ENCODE measurements at places on chromosomes 6 and 20.

GRCh38 chr6:43172104-43173007, 1.3 kb downstream of the SRF start:
- peak; percentile 10 for DNase-seq

DNA sequence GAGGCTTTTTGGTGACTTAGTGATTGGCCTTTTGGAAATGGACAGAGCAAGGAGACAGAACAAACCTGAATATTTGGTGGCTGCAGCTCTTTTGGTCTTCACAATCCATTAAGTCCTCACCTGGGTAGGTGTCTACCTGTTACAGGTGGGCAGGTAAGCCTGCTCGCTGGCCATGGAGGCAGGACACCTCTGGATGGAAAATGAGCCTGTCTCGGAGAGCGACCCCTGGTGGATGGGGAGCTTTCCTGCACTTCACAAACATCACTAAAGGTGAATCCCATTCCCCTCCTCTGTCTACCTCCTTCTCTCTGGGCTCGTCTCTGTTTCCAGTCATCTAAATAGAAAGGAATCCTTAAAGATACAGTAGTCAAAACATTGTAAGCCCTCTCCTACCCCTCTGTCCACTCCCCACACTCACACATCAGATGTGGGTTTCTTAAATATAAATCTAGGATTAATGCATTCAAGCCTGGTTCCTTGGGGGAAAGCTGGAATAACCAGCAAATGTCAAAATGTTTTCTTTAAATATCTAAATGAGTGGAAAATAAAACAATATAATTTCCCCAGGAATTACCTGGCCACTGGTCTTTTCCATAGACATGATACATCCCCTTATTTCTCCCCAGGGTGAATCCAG, 304.9 kb downstream of the CDH26 start:
- DNase-seq, result peak; percentile 15

- peak; percentile 86 for DNase-seq
These were observed at the start of gene UCKL1 for GRCh38 chr20:63955827-63956663. TSS of gene UCKL1 (minus strand) at chr20:63956416. CDS start at chr20:63956372, 44 bp downstream.

DNA sequence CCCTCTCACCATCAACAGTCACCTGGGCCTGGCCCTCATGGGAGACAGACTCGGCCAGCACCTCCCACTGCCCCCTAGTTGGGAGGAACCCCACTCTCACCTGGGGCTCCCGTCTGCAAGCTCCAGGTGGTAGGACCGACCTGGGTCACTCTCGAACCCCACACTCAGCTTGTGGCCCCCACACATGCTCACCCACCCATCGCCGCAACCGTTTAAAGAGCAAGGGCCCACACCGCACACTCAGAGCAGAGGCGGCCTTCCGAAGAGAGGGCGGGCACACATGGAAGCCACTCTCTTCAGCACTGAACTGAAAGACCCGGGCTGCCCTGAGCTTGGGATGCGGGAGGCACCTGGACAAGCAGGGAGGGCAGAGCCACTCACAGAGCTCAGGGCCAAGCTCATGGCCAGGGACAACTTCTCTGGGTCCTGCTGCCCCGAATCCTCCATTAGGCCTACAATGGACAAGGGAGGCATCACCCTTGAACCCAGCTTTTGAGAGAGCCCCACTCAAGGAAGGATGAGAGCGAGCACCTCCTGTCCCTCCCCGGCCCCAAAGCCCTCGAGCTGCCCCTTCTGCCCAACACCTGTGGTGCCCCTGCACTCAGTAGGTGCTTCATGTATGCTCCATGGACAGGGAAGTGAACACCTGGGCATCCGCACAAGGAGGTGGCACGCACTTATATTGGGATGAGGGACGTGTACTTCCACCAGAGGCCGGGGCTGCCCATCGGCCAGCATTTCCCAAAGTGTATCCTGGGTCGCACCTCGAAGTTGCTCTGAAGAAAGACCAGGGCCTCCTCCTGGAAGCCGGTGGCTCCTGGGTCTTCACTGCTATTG, 50.4 kb downstream of the YTHDF1 start:
- DNase-seq, result no peak

DNA sequence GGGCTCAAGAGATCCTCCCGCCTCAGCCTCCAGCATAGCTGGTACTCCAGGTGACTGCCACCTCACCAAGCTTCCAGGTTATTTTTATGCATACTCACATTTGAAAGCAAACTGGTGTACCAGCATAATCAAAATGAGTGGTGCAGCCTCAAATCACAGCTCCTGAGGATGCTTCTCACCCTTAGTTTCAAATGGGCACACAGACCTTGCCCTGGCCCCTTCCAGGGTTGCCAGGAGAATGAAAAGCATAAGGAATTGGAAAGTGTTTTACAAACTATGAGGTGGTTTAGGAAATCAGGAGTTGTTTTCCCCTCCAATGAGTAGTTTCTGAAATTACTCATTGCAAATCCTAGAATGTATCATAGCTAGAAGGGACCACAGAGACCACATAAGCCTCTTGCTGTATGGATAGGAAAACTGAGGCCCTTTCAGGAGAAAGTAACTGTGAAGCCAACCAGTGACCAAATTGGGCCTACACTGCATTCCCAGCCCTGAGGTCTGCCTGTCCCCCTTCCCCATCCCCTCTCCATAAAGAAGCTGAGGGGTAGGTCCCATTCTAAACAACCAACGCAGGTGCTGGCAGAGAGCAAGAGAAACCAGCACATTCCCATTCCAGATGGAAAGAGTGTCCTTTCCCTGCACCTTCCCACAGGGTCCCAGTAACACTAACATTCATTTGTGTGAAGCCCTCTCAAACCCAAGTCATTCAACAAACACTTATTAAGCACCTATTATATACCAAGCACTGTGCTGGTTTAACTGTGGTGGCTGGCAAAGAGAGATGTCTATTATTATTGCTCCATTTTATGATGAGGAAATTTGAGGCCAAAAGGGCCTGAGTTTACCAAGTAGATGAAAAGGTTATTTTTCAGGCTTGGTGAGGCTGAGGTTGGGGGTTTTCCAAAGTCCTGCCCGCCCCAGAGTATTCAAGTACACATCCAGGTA, 2.1 kb upstream of the E2F1 start:
- no peak for DNase-seq
